ENCODE measurements at places on chromosomes 4 and X. TPM values are rescaled to one million over a fixed set of nuclear protein-coding genes. Genes with fewer than 3 reads are reported as not detected.

ZNF732 gene
- total RNA-seq = not detected

SPOCK3 gene
- not detected for total RNA-seq

TEX13B gene
- not detected for total RNA-seq

AADAT gene
- total RNA-seq = not detected

IBSP gene
- not detected for total RNA-seq

FAM9A gene
- not detected for total RNA-seq

CENPVL1 gene
- total RNA-seq = not detected

ZNF711 gene
- 0.26 TPM for total RNA-seq

FAM114A1 gene
- total RNA-seq = 1.9 TPM

CFAP97 gene
- 21.5 TPM for total RNA-seq

TMPRSS11D gene
- total RNA-seq = not detected

SYNPO2 gene
- 0.36 TPM for total RNA-seq

GRPR gene
- 0.38 TPM for total RNA-seq

TXK gene
- total RNA-seq = 60.2 TPM

ARX gene
- total RNA-seq = not detected

RTL9 gene
- not detected for total RNA-seq

TCEAL5 gene
- total RNA-seq = not detected

CLDN34 gene
- total RNA-seq = not detected
